ENCODE measurements at places on chromosomes 5 and 9. TPM values are rescaled to one million over a fixed set of nuclear protein-coding genes. Genes with fewer than 3 reads are reported as not detected.

The SLC46A2 gene
- polyA plus RNA-seq = 0.21 TPM

- no peak for DNase-seq
Measured at GRCh38 chr9:107213561-107214028, 69.5 kb upstream of the RAD23B start.

DNA sequence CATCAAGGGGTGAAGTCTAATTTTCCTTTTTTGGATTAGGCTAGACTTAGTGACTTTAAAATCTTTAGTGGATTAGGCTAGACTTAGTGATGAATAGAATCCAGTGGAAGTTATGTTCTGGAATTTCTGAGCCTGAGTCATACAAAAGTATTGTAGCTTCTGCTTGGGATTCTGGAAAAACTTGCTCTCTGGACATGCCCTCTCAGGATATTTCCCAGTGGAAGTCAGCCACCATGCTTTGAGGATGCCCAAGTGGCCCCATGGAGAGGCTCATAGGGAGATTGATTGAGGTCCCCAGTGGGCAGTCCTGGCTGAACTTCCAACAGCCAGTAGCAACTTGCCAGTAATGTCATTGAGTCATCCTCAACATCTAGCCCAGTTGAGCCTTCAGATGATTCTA, 112.4 kb upstream of the PRLR start:
- DNase-seq = no peak

- no peak for DNase-seq
Measured at GRCh38 chr9:116048081-116048480, 105.5 kb upstream of the PAPPA start.

- no peak for DNase-seq
Measured at GRCh38 chr9:78357165-78357873, 60.4 kb downstream of the PSAT1 start.

DNA sequence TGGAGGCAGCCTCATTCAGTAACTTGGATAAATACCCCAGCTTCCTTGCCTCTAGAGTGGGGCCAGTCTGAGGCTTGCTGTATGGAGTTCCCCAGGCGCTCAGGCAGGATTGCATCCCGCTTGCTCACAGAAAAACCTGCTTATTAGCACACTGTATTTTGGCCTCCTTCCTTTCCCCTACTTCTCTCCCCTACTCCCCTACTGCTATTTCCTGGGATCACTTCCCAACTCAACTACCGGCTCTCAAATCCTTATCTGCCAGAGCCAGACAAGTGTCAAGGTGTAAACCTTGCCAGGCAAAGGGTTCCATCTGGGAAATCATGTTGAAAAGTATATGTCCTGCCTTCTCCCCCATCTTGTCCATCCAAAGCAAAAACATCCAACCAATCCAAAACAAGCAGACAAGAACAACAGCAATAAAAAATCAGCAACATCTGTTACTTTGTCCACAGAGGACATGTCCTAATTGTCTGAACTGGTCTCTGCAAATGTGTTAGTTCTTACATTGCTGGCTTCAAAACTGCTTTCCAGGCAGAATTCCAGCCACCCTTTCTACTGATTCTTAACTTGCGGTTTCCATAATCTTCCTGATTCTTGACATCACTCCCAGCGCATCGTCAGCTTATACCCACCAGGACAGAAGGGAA, 164.1 kb upstream of the SEMA6A start:
- no peak for DNase-seq

DNA sequence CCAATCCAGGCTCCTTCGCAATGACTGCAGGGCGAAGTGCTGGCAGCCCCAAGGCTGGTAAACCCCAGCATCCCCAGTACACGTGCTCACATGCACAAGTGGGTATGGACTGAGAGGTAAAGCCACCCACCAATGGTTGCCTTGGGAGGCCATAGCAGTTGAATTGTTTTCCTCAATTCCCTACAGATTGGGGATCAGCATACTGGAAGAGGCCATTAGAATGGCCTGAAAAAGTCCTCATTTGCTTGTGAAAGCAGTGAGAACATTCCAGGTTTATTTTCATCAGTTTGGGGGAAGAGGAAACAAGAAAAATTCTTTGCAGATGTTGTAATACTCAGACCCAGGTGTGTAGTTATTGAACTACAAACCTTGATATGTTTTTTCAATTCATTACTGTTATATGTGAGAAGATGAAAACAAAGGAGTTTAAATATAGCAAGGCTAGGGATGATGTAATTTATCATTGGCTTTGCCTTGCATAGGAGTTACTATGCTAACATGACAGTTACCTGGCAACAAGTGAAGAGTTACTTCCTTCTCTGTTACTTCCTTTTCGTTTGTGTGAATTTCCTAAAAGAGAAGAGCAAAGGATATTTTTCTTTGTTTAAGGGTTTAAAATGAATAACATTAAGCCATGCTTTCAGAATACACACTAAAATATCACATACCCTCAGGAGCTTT, 36.4 kb downstream of the MTMR12 start:
- peak; percentile 10 for DNase-seq

DNA sequence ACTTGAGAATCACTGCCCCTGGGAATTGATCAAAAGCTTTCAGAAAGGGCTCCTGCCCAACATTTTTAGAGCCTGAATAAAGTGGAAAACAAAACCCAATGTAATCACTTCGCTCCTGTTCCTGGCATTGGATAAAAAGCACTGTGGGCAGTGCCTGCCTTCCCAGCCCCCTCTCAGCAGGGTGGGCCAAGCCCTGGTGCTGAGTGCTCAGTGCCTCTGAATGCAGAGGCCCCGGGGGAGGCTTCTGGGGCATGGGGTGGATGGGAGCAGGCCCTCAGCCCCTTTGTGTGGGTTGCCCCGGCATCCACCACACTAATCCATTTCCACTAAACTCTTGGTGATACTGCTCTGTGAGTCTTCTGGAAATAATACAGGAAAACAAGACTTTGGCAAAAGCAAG, 55.6 kb downstream of the CFAP90 start:
- no peak for DNase-seq

DNA sequence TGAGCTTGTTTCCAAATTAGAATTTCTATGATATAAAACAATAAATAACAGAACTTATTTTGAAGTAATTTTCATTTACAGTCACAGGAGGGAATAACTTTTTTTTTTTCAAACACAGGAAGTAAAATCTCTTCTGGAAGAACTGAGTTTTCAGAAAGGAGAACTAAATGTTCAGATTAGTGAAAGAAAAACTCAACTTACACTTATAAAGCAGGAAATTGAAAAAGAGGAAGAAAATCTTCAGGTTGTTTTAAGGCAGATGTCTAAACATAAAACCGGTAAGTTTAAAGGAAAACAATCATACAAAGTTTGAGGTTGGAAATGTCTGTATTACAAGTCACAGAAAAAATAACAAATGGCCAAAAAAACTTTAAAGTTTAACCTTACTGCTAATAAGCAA, 41.6 kb downstream of the RAB14 start:
- no peak for DNase-seq

- peak; percentile 42 for DNase-seq
Measured at GRCh38 chr5:127492854-127493738, 24.3 kb upstream of the PRRC1 start.

DNA sequence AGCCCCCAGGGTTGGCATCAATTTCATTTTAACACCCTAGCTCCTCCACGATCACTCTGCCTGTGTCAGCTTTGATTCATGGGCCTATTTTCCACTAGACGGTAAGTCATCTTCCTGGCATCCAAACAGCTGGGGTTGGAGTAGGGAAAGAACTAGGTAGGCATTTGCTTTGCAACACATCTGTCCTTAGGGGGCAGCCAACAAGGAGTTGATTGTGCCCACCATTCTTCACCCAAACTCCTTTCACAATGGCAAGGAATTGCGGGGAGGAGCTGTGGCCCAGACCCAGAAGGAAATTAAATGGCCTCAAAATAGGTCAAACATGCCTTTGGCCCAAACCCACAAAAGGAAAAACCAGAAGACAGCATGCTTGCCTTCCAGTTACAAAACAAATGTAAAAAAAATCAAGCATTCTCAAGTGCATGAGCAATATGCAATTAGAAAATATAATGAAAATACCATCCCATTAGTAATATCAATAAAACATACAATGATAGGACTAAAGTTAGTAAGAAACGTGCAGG, 71.8 kb downstream of the NRG2 start:
- no peak for DNase-seq

DNA sequence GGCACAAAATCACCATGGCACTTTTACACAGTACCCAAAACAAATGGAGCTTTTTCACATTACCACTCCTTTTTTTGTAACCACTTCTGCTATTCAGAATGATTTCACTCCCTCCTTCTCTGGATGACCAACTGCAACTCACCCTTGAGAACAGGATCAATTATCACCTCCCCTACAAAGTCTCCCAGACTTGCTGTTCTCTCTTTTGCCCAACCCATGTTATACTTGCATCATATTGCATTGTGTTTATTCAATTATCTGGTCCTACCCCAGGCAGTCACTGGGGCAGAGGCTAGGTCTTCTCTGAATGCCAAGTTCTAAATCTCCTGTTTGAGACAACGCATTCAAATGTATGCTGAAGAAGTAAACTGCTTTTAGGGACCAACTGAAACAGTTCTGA, 96.0 kb downstream of the GPR21 start:
- DNase-seq = no peak

DNA sequence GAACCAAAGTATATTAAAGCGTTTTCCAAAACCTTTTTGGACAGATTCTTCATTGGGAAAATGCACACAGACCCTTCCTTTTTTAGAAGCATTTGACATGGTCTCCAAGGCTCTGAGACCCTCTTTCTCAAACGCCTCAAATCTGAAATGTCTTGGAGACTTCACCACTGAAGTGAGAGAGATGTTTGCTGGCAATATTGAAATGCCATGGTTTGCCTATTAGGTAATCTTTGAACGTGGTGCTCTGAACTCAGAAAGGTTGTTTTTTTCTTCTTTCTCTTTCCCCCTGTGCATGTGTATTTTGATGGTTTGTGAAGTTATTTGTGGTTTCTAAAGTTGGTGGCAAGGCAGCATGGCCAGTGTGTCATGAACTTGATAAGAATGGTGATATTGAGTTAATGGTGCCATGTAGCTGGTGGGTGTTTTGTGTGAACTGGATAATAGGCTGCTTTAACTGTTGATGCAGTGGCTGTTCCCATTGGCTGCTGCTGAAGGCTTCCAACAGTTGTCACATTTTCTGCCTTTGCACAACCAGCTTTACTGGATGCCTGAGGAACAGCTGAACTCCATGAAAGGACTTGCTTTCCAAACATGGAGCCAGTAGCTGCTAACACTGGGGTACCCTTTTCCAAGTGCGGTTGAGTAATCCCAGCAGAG, 1.7 kb downstream of the PALM2AKAP2 start:
- DNase-seq = no peak

GRCh38 chr5:61931236-61931635, 374.8 kb upstream of the KIF2A start:
- no peak for DNase-seq

- no peak for DNase-seq
Measured at GRCh38 chr9:382383-382782, 167.7 kb downstream of the DOCK8 start.

DNA sequence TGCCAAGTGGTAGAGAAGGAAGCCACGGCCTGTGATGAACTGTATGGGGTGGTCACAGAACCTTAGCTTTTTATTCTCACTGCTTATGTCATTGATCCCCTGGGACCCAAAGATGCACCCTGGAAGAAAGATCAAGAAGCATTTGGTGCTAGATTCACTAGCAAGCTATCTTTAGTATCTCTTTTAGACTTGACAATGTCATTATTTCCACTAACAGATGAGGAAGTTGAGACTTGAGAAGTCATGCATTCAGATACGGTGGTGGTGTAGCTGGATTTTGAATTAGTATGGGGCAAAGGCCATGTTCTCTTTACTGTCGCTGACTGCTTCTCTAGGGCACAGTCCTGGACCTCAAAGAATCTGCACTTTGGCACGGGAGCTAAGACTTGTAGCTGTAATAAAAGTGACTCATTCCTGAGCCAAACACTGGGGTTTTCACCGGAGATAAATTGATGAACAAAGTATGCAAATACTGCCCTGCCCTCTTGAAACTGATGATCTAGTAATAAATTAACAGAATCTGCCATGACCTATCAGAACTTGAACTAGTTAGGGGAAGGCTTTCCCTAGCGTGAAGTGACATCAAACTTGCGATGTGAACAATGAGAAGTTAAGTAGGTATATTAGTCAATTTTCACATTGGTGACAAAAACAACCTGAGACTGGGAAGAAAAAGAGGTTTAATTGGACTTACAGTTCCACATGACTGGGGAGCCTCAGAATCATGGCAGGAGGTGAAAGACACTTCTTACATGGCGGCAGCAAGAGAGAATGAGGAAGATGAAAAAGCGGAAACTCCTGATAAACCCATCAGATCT, 5.4 kb downstream of the GDA start:
- DNase-seq = no peak

DNA sequence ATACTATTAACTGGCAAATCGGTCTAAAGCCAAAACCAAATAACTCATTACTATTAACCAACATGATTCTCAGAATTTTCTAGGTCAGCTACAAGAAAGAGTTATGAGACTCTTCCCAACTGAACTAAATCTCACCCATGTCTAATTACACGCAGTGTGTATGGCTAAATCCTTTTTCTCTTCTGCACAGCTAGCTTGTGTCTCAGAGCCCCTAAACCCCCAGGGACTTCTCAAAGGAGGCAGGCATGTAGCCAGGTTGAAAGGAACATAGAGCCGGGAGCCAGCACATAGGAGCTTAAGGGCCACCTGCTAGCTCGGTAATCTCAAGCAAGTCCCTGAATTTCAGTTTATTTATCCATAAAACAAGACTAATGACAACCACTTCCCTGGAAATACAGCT, 2.2 kb upstream of the GZMK start:
- no peak for DNase-seq

DNA sequence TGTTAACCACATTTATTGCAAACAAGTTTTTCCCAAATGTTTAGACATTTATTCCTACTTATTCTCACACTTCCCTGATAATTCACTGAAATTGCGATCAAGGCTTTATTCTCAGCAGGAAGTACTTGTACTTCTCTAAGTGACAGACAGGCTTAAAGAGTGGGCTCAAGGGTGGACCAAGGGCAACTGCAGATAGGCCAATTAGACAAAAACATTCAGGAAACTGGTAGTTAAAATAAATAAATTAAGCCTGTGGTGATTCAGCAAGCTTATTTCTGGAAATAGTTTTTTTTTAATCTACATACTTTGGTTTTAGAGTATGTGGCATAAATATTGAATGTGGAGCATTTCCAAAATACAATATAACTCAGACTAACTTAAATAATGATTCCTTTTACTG, 136.1 kb downstream of the UGCG start:
- no peak for DNase-seq

- DNase-seq = no peak
Measured at GRCh38 chr5:142611154-142611553, 74.7 kb downstream of the FGF1 start.

The CER1 gene
- polyA plus RNA-seq = 2.3 TPM

DNA sequence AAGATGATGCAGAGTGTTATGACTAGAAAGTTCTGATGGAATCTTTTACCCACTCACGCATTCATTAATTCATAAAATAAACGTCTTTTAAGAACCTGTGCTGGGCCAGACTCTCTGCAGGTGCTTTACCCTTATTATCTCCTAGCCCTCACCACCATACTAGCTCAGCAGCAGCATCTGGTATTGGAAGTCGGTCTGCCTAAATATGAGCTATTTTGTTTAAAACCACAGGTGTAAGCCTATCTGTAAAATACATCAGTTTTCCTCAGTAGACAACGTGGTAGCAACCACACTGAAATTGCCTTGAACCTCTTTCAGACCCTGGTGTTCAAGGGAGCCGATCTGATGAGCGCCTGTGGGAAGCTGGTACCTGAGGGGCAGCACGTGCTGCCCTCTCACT, 69.4 kb downstream of the PPIC start:
- no peak for DNase-seq

The ENTPD2 gene
- polyA plus RNA-seq = 5.0 TPM

The PARP8 gene
- 15.6 TPM for polyA plus RNA-seq

- DNase-seq = no peak
Measured at GRCh38 chr9:77805810-77806209, 157.7 kb upstream of the GNA14 start.

The SQSTM1 gene
- 119 TPM for polyA plus RNA-seq

- DNase-seq = no peak
Measured at GRCh38 chr9:73151653-73152542, at the start of gene ANXA1. Gene ANXA1, plus strand, starts transcription at chr9:73151865. Its CDS starts 6,671 bp downstream, at chr9:73158536.
